ENCODE measurements at places on chromosomes 16 and 17.

DNA sequence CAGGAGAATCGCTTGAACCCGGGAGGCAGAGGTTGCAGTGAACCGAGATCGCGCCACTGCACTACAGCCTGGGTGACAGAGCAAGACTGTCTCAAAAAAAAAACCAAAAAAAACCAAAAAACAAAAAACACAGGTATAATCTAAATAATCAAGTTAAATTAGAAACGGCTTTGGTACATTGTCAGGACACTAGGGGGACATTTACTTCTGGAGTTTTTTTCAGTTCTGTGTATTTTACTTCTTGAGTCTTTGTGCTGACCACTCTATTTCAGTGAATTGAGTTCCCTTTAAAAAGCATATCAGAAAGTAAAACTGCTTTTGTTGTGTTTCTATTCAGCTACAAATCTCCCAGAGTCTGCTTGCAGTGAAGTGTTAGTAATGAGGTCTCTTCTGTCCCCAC, 36.3 kb downstream of the DHRS7B start:
- no peak for DNase-seq

DNA sequence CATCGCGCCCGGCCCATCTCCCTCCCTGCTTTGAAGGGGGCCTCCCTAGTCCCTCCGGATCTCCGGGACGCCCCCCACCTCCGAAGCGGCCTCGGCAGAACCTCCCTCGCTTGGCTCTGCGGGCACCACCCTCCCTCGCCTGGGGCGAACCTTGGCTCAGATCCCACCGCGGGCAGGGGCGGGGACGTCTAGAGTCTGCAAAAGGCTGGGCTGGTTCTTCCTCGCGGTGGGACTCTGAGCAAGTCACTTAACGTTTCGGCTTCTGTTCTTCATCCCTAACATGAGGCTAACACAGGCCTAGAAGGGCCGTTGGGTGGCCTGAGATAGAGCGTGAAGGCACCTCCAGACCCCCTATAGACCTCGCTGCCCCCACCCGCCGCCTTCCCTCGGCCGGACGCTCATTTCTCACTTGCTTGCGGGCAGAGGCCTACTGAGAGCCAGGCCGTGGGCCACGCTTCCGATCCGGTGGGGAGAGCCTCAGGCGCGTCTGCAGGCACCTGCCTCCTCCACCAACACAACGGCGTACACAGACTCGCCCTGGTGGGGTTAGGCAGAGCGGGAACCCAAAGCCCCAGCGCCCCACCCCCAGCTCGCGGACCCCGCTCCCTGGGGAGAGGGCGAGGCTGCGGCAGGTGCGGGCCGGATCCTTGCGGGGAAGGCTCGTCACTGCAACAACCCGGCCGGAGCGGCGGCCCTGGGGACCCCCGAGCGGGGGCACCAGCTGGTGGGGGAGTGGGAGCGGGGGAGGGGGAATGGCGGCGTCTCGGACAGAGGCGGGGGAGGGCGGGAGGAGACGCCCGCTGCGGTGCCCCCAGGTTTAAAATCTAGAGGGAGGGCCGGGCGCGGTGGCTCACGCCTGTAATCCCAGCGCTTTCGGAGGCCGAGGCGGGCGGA, 5.4 kb downstream of the MYO1C start:
- DNase-seq: peak; percentile 81

- DNase-seq: no peak
Measured at GRCh38 chr16:51579652-51580360, 428.7 kb upstream of the SALL1 start.

DNA sequence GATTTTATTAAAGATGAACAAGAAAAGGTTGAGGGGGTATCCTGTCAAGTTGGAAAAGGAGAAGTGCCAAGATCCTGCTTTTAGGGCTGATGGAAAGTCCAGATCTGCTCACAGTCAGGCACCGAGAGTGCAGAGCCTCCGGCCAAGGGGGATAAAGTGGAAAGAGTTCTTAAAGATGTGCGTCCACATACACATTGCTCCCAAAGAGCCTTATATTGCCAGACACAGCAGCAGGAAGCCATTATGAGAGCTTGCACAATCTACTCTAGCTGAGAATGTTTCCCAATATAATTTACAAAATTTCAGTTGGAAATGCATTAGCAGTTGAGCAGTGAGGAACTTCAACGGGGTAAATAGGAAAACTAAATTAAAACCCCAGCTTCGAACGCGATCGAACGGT, 95.6 kb downstream of the SALL1 start:
- DNase-seq: peak; percentile 23

- DNase-seq: peak; percentile 16
Measured at GRCh38 chr17:40901981-40902474, 17.0 kb upstream of the KRT20 start.

- DNase-seq: peak; percentile 49
Measured at GRCh38 chr17:81635973-81636504, 873 bp downstream of the NPLOC4 start.

DNA sequence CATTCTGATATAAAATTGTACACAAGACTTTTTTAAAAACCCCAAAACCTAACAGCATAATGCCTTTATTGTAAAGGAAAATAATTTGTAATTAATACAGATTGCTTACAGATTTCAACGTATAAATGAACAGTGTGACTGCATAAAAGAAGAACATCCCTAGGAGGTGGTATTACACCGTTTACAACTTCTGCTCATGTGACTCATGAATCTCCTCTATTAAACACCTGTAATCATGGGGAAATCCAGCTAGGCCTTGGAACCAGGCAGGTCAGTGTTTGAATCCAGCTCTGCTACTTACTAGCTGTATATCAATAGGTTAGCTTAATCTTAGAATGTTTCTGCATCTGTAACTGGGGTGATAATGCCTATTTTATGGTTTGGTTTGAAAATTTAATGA, 15.2 kb downstream of the RABEP1 start:
- DNase-seq: no peak

GRCh38 chr17:71276079-71276478, 844.7 kb upstream of the SOX9 start:
- no peak for DNase-seq

Measured in AG10803 (cell line).